ENCODE measurements at places on chromosomes 2 and 18.

DNA sequence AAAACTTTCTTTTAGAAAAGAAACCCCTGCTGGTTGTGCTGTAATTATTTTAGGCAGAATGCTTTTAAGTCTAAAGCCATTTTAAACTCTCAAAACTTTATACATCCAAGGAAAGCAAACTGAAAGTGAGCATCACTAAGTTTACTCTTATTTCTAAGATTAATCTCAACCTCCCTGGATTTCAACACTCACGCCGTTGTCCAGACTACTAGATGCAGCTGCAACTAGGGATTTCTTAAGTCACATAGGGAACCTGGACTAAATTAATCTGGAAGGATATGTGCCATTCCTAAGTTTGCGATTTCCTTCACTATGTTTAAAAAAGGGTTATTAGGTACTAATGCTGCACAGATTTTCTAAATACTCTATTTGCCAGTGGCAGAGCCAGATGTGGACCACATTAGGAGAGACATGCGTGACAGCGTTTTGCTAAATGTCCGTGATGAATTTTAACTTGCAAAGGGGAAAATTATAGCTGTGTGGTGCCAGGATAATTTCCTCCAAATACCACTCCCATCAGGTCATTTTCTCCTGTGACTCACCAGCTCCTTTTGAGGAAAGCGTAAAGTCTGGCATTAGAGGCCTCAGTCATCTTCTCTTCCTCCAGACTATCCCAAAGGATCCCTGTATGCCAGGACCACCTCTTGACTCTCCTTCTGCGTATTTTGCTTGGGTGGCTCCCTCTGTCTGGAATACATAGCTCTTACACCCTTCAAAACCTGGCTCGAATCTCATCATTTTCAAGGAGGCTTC lies 143.7 kb downstream of the ATL2 start:
- DNase-seq: no peak

DNA sequence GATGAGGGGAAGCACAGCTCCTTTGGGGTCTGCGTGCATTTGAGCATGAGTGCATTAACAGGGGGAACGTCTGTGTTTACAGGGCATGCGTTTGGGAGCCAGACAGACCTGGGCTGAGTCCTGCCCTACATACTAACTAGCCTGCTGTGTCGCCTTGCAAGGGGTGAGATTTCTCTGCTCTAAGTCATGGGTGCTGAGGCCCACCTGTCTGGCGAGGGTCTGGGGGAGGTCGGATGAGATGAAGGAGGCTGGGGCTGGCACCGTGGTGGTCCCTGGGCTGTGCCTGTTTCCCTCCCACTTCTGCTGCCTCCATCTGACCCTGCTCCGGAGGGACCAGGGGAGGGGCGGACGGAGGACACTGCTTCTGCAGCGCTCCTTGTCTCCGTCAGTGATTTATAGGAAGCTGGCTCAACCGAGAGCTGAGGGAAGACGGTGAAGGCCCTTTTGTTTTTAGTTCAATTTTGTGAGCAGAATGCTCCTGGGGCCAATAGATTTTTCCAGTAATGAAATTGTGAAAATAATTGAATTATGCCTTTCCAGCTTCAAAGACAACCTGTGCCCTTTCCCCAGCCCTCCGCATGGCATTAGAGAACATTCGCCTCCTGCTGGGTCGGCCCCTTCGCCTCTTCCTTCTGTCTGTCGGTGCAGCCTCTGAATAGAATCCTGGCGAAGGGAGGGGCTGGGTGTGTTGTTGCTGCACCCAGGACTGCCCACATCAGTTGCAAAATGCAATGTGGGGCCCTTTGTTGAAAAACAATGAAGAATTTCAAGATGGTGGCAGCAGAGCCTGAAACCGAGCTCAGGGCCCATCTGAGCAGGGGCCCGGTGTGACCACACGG lies 49.7 kb downstream of the RRM2 start:
- DNase-seq: no peak

DNA sequence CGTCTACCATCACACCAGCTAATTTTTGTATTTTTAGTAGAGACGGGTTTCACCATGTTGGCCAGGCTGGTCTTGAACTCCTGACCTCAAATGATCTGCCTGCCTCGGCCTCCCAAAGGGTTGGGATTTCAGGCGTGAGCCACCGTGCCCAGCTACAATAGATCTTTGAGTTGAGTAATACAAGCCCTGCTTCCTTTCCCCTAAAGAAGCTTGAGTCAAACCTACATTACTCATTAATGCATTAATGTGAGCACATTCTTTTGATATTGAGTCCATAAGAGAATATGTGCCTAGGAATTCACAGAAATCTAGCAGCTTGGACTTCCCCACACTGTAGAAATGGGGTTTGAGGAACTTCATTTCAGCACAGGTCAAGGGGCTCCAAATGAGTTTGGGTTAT lies 39.6 kb downstream of the PSMG2 start:
- no peak for DNase-seq

DNA sequence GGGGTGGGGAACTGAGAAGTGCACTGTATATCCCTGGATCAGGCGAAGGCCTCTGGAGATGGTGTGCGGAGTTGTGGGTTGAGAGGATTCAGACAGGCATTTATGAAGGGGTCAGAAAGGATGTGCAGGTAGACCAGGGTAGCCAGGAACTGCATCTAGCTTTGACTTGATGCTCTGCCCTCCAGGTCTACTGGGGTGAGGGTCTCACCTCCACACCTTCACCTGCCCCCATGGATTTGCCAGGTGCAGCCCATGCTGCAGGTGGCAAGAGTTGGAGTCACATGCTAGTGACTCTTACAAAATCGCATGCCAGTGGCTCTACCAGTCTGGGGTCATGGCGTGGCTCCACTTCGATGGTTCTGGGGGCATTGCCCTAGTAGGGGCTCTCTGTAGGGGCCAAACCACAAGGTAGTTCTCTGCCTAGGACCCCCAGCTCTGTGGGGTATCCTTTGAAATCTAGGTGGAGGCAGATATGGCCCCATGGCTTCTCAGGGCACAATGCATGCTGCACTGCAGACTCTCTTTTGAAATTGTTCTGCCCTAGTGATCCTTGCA lies 18.9 kb upstream of the KCNF1 start:
- no peak for DNase-seq

Measured in activated CD4-positive, alpha-beta T cell treated with anti-CD3 and anti-CD28 coated beads, Interleukin-2, amount 50 U/mL, for 16 hours (primary cell).